ENCODE measurements at places on chromosomes 7 and 10.

DNA sequence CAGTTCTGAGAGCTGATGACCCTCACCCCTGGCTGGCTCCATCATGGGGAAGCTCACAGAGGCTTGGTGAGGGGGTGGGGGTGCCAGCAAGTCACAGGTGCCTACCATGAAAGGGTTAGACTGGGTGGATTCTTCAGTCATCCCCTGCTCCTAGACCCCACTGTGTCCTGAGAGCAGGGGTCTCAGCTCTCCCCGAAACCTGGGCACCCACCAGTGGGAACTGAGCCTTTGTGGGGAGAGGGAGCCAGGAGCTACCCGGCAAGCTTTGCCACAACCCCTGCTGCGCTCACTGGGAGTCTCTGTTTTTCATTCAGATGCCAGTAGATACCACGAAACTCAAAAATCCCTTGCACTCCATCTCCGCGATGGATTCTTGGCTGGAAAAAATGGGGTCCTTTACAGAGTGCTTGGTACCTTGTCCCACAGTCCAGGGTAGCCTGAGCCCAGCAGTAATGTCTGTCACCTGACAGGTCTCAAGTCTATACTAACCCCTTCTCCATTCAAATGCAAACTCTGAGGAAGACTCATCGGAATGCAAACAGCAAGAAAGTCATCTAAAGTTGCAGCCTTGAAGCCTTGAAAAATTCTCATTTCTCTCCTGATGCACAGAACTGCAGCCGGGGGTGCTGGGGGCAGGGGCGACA, 48.9 kb upstream of the ENO4 start:
- DNase-seq: no peak

DNA sequence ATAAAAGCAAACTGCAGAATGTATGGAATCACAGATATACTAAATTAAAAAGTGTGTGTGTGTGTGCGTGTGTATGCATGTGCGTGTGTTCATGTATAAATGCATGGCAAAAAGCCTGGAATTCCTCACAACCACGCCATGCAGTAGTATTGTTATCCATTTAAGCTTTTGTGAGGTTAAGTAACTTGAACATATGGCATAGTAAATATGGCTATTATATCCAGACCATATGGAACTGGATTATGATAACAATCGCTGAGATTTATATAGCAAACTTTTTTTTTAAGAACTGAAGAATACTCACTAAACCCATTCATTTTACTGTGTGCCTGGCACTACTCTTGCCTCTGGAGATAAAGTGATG, 22.3 kb upstream of the NANOS1 start:
- no peak for DNase-seq

- DNase-seq: no peak
Measured at GRCh38 chr10:14624600-14624999, 150.1 kb downstream of the FAM107B start.

GRCh38 chr7:119935418-119936025, 337.5 kb upstream of the KCND2 start:
- DNase-seq: no peak

DNA sequence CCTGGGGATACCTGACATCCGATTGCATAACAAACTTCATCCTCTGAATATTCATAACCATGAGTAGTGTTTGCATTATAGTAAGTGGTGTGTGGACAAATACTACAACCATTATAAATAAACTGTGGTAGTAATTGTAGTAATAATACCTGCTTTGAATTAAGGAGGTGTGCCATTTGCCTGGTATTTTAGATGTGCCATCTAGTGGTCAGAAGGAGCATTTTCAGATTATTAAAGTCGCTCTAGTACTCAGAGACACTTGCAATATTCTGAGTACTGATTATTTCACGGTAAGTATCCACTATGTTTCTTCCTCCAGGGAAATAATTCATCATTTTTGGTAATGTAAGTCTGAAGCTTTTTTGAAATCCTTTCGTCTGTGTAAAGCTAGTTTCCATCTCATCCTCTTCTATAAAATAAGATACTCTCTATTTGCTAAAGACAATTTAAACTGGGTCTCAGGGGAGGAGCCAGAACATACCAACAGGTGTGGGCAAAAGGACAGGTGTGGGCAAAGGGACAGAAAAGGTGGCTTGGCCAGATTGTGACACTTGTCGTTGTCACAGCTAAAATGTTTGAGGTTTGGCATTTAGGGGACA, 115.3 kb upstream of the WDR11 start:
- DNase-seq: peak; percentile 32

DNA sequence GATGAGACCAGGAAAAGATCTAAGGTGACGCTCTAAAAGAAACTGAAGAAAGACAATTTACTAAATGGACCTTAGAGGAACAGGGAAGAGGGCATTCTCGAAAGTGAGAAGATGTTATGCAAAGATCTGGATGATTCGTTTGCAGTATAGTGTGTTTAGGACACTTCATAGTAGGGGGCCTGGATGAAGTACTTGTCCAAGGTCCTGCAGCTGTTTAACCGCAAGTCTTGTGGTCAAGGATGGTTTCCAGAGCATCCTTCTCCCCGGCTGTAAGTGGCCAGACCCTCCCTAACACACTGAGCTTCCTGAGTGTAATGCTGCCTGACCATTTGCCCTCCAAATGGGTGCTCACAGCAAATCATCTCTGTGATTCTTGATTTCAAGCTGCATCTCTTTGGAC, 101.6 kb downstream of the XPNPEP1 start:
- DNase-seq: no peak

GRCh38 chr7:45718464-45719330, 144.5 kb downstream of the ADCY1 start:
- no peak for DNase-seq

GRCh38 chr10:22317076-22317370, 835 bp downstream of the COMMD3 start:
- DNase-seq: peak; percentile 46
